ENCODE measurements at places on chromosomes 7 and 10.

- no peak for DNase-seq
Observed at GRCh38 chr10:52879091-52879807, 106.7 kb upstream of the MBL2 start.

- DNase-seq: no peak
Observed at GRCh38 chr10:5830629-5831445, 17.6 kb upstream of the GDI2 start.

DNA sequence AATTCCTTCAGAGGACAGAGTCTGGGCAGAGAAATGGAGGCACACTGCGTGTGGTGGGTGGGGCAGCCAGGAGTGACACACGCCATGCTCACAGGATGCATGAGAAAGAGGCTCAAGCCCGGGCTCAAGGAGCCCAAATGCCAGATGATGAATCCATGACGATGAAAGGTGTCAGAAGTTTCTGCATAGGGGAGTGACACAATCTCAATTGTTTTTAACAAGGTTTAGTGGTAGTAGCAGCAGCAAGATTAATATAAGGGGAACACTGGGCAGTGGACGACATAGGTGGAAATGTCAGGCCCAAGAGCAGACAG is 126.1 kb downstream of the TNS3 start:
- no peak for DNase-seq

GRCh38 chr10:69573056-69573806 is at the start of gene NEUROG3:
Gene NEUROG3 (minus strand): TSS chr10:69573422. CDS start chr10:69573043, 379 bp downstream.
- no peak for DNase-seq

GRCh38 chr10:82358486-82359099 is 483.6 kb downstream of the NRG3 start:
- DNase-seq: no peak

DNA sequence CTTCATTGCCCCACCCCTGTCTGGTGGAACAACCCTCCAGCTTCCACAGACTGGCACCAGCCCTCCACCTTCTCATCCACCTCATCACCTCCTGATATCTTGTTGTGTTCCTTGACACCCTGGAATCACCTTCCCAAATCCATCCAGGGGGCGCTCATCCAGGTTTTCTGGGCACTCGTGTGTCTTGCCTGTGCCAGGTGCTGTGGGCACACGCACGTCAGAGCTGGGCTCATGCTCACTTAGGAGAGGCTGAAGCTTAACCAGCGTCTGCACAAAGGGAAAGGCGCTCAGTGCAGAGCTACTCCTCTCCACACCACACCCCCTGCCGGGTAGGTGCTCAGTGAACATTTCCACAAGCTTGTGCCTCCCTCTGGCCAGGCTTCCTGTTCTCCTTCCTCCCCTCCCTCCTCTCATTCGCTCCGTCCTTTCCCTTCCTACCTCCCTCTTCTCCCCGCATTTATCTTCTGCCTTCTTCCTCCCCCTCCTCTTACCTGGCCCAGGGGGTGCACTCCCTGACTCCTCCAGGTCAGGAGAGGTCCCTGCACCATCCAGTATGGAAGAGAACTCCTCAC is 4.8 kb downstream of the ADCYAP1R1 start:
- no peak for DNase-seq

DNA sequence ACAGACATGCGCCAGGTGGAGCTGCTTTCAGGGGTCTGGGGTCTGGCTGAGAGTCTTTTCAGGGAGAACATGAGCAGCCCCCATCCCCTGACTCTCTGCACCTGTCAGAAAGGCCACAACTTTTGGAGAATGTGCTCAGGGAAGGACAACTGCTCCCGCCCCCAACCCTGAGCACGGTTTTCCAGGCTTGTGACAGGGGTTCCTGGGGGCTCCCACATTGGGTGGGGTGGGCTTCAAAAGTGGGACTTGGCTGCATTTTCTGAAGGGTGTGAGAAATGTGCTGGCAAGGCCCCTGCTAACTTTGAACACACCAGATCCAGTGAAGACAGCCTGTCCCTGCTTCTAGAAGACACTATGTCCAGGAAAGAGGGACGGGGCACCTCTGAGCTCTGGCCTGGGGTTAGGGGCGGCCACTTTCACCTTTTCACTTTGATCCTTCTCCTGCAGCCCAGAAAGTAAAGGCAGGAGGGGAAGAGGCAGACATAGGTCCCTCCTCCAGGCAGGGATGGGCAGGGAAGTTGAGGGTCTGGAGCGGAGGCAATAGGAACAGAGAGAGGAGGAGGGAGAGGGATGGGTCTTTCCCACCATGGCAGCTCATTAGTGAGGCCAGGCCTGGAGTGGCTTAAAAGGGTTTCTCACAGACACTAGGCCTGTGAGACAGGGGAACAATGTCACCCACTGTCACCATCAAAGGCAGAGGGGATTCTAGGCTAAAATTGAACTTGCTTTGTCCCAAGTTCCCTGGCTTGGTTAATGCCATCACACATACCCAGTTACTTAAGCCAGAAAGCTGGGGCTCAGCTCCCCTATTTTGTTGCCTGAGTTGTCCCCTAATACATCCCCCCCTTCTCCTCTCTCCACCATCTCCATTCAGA is 1.5 kb downstream of the KCP start:
- DNase-seq: no peak

- DNase-seq: no peak
Observed at GRCh38 chr7:25383402-25383801, 155.1 kb upstream of the NPVF start.

DNA sequence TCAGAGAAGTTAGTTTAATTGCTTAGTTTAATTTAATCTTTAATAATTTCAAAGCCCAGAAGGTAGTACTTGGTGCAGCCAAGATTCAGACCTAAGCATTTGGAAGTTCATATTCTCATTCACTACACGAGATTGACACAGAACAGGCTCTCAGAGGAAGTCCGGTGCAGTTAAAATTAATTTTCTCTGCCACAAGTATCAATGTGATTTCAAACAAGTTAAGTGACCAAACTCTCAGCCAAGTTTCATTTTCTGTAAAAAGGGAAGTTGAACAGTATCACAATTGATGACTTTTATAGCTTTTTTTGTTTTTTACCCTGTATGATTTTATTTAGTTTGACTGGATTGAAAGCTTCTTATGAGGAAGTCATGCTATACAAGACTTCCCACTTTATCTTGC is 1494.9 kb upstream of the LRRTM3 start:
- DNase-seq: no peak

DNA sequence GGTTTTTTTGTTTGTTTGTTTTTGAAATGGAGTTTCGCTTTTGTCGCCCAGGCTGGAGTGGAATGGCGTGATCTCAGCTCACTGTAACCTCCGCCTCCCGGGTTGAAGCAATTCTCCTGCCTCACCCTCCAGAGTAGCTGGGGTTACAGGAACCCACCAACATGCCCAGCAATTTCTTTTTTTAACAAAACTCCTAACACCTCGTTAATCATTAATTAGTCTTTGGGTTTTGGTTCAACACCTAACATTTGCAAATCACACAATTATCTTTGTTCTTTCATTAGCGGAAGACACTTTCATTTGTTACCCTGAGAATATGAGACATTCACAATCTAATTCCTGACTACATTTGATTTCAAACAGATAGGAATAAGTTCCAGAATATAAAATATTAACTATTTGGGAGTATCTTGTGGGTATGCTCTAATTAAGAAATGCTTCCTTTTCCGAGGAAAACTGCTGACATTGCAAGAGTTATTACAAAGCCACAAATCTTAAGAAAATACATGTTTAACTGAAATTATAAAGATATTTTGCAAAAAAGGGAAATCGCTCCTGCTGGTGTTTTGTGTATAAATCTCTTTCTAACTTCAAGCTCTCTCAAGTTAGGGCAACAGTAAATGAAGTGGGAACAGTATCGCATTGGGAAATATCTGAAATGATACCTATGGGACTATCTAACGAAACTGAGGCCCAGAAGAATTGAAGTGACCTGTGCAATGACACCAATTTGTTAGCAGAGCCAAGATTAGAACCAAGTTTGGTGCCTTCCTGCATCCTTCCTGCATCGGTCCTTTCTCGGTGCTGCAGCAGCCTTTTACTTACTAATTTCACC is 1.2 kb upstream of the LSM8 start:
- no peak for DNase-seq

- DNase-seq: no peak
Observed at GRCh38 chr10:70753841-70754621, 31.1 kb downstream of the TBATA start.

- no peak for DNase-seq
Observed at GRCh38 chr7:12351843-12352242, 51.8 kb downstream of the VWDE start.

DNA sequence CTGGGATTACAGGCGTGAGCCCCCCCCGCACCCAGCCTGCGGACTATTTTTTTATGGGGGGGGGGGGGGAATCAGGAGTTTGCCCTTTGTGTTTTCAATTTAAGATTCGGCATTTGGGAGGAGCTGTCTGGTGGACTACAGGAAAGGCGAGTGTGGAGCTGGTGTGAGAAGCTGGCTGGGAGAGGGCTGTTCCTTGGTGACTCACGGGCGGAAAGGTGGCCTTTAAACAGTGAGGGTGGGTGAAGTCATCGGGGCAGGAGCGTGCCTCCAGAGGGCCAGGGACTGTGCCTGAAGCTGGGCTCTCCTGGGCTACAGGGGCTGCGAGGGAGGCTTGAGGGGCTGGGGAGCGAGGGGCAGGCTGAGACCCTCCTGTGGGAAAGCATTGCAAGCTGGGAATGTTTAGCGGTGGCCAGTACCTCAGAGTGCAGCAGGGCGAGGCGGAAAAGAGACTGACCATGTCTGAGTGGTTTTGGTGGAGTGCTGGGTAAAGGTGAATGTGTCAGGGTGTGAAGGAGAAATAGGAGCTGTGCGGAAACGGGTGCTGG is 39.7 kb upstream of the ZNF32 start:
- DNase-seq: no peak

- DNase-seq: no peak
Observed at GRCh38 chr10:37737336-37737735, 120.1 kb downstream of the ZNF248 start.

DNA sequence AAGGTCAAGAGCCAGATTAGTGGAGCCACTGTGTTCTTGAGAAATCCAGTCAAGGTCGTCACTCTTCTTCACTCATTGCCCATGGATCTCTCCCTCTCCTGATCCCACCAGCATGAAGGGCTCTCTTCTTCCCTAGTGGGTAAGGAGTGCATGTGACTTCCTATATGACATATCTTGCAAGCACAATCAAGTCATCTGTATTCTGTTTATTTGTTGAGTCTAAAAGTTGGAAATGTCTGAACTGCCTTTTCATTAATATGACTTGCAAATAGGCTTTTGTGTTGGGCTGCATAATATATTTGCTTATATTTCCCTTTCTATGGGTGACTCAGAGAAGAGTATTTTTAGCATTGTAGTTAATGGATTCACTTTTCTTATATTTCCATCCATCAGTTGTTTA is 313.7 kb upstream of the KMT2E start:
- DNase-seq: no peak

- no peak for DNase-seq
Observed at GRCh38 chr7:76211216-76211615, 9.5 kb downstream of the SRRM3 start.

GRCh38 chr7:101970801-101971200 is 153.4 kb downstream of the CUX1 start:
- DNase-seq: no peak

DNA sequence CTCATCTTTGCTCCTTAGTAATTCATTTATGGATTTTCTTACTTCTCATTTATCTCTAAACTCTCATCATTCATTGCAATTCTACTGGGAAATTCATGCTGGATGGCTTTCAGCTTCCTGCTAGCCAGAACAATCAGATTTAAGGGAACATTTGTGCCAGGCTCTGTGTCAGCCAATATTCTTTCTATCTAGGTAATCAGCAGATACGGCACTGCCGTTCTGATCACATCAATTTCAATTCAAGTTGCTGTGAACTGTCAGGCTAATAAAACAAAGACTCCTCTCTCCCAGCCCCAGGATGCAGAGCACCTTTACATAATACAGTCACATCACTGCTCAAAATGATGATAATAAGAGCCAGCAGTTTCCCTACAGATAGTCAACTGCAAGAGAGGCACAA is 468.3 kb downstream of the SORCS1 start:
- DNase-seq: no peak

- DNase-seq: no peak
Observed at GRCh38 chr7:150954201-150954985, 23.7 kb downstream of the KCNH2 start.

GRCh38 chr10:70528741-70529362 is 50.3 kb downstream of the PALD1 start:
- DNase-seq: no peak

DNA sequence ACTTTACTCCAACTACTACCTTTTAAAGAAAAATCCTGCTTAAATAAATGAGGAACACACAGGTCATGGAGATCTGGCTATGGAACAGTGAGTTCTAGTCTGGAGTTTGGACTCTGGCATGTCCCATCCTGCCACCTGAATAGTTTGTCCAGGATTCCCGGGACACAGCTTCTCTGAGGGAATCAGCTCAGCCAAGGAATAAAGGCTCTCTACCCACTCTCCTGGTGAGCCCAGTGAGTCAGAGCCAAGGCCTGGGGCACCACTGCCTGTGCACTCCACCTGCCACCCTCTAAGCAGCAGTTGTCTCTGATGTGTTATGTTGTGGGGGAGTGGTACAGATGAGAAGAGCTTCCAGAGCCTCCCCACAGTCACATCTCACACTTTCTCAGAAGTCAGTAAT is 113.5 kb downstream of the HTR5A start:
- DNase-seq: no peak

DNA sequence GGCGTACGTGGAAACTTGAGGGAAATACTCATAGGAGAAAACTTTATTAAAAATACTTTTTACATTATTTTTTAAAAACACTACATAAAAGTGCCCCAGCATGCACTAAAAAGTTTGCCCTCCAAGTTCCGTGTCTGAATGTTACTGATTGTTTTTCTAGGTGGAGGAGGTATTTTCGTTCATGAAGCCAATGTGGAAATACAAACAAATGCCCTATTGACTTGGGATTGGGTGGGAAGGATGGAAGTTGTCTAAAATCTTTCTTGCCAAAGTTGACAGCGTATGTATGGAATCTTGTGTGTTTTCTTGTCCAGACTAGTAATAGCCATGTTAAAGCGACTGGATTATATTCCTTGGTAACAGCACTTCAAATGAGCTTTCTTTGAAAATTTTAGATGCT is 1.2 kb downstream of the PROSER2 start:
- DNase-seq: no peak

DNA sequence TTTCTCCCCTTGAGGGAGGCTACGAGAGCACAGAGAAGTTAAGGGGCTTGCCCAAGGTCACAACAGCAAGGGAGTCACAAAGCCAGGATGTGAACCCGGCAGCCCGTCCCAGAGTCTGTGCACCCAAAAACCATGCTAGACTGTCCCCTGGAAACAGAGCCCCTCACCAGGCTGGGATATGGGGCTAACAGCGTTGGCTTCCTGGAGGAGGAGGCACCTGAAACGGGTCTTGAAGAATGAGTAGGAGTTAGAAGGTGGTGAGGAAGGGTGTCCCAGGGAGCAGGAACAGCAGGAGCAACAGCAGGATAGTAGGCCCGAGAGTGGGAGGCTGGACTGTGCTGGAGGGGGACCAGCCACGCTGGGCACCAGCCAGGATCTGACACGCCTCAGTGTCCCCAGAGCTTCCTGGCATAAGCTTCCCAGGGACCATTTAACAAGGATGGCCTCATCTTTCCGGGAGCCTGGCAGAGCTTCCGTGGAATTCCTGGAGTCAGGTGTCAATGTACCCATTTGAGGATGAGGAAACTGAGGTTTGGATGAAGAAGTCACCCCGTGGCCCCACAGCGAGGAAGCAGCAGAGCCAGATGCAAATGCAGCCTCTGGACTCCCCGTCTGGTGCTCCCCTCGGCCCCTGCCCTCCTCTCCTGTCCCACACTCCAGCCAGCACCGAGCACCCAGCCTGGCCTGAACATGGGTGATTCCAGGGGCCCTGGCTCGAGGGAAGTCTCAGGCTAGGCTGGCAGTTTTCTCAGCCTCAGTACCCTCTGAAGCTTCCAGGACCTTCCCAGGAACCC is 3.3 kb upstream of the GRIFIN start:
- no peak for DNase-seq

GRCh38 chr10:6292741-6293151 is 90.0 kb downstream of the PFKFB3 start:
- DNase-seq: no peak

Data from stimulated activated naive CD4-positive, alpha-beta T cell treated with Interleukin-2 at 50 U/mL for 16 hours (primary cell).